ENCODE measurements at places on chromosomes 2 and 18.

GRCh38 chr2:151063271-151063670, 198.4 kb downstream of the RBM43 start:
- DNase-seq = no peak

DNA sequence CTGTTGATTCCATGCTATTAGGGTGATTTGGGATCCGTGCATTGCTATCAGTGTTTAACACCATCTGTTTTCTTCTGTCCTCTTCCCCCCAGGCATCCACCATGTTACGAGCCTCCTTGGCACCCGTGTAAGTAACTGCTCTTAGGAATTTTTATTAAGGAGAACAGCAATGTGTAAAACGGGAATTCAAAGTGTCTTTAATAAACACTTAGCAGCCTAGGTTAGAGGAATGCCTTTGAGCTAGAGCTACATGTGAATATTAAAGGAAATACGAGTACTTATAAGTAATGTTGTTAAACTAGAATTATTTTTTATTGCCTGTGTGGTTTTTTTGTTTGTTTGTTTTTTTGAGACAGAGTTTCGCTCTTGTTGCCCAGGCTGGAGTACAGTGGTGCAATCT, 58.1 kb downstream of the ARMC9 start:
- DNase-seq = no peak

- no peak for DNase-seq
Observed at GRCh38 chr18:78408623-78409022, 571.0 kb upstream of the SALL3 start.

DNA sequence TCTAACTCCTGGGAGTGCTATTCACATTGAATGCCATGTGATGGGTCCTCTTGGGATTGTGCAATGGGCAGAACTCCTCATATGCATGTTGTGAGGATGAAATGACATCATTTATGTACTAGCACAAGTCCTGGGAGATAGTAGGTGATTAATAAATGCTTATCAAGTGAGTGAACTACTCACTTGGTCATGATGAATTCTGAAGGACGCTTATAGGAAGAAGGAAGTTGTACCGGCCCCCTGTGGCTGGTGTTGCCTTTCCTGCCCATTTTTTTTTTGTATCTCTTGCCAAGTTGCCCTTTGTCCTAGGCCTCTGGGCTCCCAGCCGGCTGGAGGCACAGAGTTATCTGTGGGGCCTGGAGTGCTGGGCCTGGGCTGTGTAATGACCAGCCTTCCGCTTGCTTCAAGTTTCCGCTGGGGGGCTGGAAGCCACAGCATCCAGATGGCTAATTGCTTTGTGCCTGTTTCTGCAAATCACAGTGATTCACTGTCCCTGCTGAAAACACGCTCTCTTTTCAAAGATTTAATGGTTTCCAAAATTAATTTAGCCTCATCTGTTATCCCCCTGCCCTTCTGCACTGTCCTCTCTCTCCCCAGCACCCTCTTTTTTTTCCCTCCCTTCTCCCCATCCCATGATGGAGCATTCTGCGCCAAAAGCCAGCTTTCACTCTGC, 33.7 kb upstream of the MRPL33 start:
- DNase-seq = no peak

GRCh38 chr2:228164718-228165117, 16.8 kb downstream of the SPHKAP start:
- no peak for DNase-seq

DNA sequence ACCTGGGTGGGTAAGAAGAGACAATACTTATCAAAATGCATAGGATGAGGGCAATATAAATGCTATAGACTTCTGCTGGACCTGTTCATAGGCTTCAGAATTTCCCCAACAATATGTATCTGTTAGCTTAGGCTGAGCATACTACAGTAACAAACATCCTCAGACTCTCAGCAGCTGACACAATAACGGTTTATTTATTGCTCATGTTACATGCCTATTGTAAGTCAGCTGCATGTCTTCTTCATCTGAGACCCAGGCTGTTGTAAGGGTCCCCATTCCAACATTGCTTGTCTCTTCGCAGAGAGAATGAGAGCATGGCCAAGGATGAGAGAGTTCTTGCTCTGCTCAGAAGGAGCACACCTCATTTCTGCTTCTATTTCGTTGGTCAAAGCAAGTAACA, 150.7 kb downstream of the TMEM200C start:
- no peak for DNase-seq

DNA sequence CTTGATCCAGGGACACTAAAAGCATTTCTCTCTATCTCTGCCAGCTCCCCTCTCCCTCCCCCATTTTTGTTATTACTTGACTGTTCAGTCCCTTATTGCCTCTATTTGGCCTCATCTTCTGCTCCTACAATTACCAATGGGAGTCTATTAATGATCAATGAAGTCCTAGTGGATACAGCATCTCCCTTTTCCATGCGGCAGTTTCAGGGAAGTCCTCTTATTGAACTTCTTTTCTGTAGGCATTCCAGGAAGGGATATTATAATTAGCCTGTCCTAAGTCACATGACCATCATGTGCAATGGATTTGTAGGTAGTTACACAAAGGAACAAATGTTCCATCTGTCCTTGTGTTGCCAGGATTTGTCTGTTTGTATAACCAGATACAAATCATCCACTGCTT, 495.1 kb upstream of the CNTNAP5 start:
- DNase-seq = no peak

GRCh38 chr2:136207030-136207623, 89.2 kb upstream of the CXCR4 start:
- DNase-seq = no peak

- DNase-seq = no peak
Observed at GRCh38 chr2:229196448-229196847, 74.6 kb downstream of the PID1 start.

DNA sequence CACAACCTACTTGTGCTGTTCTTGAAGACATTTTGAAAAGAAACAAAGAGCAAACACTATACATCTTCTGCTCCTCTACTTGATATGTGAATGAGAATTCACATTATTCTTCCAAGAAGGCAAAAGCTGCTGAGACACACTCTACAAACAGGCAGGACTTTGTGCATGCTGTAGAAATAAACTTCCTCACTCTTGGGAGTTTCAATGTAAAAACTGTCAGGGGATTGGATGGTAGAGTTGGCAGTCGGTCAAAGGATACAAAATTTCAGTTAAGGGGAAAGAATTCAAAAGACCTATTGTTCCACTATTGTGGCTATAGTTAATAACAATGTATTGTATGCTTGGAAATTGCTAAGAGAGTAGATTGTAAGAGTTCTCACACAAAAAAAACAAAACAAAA, 196.3 kb downstream of the MC4R start:
- no peak for DNase-seq

GRCh38 chr18:39870591-39870990, 2084.4 kb upstream of the PIK3C3 start:
- no peak for DNase-seq
